ENCODE measurements at places on chromosomes 12 and 14. TPM values are rescaled to one million over a fixed set of nuclear protein-coding genes. Genes with fewer than 3 reads are reported as not detected.

RPAP3 gene
- total RNA-seq = 29.4 TPM

PLA2G1B gene
- 0.90 TPM for total RNA-seq

ANO2 gene
- 8.8 TPM for total RNA-seq

B3GNT4 gene
- total RNA-seq = 0.16 TPM

SSPN gene
- 78.5 TPM for total RNA-seq

CCDC38 gene
- not detected for total RNA-seq

CD163 gene
- 19.1 TPM for total RNA-seq

POLE2 gene
- 25.5 TPM for total RNA-seq

COX8C gene
- total RNA-seq = not detected

HOXC10 gene
- total RNA-seq = 1.6 TPM

ASIC1 gene
- 2.7 TPM for total RNA-seq

E2F7 gene
- total RNA-seq = 7.2 TPM

RHOJ gene
- 36.9 TPM for total RNA-seq

POTEG gene
- total RNA-seq = not detected

PHC1 gene
- total RNA-seq = 42.3 TPM

LTB4R gene
- 2.3 TPM for total RNA-seq

IFNG-AS1 gene
- 0.32 TPM for total RNA-seq

POU6F1 gene
- 4.3 TPM for total RNA-seq

PTPRR gene
- 2.7 TPM for total RNA-seq

MYL6 gene
- 2,133 TPM for total RNA-seq
